ENCODE measurements at places on chromosomes 1 and 21.

DNA sequence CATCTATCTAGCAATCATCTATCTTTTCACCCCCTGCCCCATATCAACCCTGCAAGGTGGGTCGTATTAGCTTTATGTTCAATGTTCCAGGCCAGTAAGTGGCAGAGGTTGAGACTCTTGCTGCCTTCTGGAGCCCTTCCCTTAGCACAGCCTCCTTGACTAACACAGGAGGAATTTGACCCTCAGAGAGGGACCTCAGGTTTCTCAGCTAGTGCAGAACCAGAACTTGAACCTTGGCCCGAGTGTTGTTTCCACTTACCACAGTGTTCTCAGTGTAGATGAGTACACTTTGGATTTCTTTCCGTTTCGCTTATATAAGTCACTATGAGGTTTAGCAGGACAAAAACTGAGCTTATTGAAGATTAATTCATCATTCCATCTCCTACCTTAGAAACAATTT lies 11.1 kb upstream of the ATF3 start:
- DNase-seq, result no peak

GRCh38 chr1:231847612-231848397 lies 221.2 kb downstream of the DISC1 start:
- no peak for DNase-seq

DNA sequence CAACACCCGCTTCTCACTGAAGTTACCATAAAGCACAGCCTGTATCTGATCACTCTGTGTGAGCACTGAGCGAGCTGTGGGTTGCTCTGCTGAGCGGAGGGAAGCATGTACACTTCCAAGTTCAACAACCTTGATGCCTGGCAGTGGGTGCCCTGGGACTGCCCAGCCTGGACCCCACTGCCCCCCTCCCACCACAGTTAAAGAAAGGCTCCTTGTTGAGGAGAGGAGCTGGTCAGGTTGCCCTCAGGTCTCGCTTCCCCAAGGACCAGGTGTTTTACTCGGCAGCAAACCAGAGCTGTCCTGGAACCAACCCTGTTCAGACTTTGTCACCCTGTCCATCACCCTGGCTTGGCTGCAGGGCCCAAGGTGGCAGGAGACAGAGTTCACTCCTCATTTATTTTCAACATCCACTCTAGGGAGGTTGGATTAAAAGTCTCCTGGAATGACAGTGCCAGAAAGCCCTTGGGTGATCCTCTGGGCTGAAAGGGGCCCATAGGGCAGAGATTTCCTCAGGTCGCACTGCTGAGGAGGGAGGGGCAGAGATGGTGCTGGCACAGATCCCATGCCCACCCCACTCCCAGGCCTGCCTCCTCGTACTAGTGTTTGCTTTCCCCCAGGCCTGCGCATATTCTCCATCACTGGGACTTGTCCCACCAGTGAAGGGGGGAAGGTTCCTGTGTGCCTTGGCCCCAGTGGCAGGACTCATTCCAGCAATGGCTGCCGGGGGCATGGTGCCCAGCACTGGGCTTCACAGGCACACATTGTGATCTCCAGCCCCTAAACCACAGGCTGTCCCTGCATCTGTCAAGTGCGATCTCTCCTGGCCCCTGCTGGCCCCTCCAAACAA lies 101.7 kb downstream of the TRABD2B start:
- no peak for DNase-seq

DNA sequence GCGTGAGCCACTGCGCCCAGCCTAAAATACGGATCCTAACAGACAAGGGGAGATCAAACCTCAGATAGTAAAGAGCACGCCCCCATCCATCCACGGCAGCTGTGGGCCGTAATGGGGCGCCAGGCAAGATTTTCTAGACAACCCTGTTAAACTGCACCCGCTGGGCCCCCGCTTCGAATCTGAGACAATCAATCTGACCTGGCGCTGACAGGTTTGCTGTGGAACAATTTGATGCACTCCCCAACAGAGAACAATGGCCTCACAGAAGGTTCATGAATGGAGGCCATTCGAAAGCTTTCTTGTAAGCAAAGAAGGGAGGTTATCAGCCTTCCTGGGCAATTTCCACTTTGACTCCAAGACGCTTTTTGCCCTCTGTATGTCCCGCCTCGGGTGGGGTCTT lies 30.5 kb downstream of the CLSTN1 start:
- no peak for DNase-seq

Measured in stimulated activated CD4-positive, alpha-beta T cell treated with anti-CD3 and anti-CD28 coated beads, Interleukin-1b, Interleukin-23, amount 100 ng/mL, for 1 hour (primary cell).